Eye (tissue), 1 donor: ENCODE measurements at places on chromosomes 11 and 22.

DNA sequence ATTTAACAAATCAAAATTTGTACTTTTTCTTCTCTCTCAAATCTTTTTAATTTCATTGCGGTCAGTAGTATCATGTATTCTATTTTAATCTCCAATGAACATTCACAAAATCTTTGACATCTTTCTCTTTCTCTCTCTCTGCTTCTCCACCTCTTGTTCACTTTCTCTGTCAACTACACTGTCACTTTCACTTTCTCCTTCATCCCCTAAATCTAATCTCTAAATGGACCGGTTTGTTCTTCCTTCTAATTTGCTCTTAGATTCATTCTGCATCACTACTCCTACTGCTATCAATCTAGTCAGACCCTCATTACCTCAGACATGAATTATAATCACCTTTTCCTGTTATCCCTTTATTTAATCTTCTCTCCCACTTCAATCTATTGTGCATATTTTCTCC, 18.6 kb downstream of the CCDC73 start:
- no peak for DNase-seq

DNA sequence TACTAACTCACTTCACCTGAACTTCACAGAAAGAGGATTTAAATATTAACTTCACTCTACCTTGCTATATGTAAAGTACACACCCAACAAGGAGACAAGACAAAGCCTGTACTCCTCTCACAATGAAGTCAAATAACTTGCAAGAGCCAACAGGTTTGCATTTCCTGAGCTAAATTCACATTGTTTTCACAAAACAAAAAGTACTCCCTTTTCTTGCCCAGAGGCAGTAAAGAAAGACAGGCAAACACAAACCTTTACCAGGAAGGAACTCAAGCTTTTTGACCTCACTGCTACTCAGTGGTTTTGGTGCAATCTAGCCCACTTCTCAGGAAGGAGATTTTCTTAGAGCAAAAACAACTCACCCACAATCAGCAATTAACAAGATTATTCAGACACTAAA, 15.7 kb downstream of the USP28 start:
- DNase-seq = peak; percentile 14

GRCh38 chr11:69470793-69471728, 10.4 kb upstream of the LINC01488 start:
- peak; percentile 83 for DNase-seq

DNA sequence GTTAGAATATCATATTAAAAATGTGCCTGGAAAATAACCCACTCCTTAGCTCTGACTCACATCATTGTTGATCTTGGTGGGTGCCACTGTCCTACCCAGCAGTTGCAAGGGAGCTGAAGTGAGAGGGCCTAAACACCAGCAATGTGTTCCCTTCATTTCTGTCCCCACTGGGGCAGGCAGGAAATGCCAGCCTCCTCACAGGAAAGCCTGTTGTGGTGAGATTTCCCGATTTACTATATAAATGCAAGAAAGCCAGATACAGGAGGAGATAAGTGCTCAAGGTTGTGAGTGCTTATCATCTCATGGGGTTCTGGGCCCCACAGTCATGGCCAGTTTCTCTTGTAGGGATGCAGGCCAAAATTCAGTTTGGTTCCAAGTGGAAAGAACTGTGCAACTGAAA, 15.8 kb upstream of the FLI1 start:
- DNase-seq = no peak

- no peak for DNase-seq
Measured at GRCh38 chr11:80827781-80828180, 1387.0 kb upstream of the TENM4 start.

DNA sequence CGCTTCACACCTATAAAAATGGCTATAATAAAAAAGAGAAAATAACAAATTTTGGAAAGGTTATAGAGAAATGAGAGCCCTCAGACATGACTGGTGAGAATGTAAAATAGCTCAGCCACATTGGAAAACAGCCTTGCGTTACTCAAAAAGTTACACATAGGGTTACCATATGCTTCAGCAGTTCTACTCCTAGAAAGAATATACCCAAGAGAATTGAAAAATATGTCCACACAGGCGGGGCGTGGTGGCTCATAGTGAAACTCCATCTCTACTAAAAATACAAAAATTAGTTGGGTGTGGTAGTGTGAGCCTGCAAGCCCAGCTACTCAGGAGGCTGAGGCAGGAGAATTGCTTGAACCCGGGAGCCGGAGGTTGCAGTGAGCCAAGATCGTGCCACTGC, 7.6 kb upstream of the JHY start:
- DNase-seq = no peak

- no peak for DNase-seq
Measured at GRCh38 chr22:44765571-44766285, 13.4 kb downstream of the ARHGAP8 start.

DNA sequence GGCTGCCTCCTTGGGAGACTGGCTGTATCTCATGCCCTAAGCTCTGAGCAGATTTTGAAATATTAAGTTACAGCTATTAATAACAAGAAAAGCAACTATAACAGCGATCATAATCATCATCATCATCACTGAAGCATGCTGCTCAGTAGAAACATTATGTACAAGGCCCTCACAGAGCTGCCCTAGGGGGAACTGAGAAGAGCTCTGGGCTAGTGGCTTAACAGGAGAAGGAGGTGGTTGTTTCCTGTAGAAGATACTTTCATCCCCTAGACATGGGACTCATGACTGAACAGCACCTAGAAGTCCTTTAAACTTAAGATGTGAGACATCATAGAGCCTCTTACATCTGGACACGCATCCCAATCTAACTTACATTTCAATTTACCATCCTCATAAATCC, 332.8 kb upstream of the PLET1 start:
- no peak for DNase-seq

GRCh38 chr11:69931060-69931910, 112.1 kb upstream of the FGF3 start:
- no peak for DNase-seq
